ENCODE measurements at places on chromosomes 11 and 22.

DNA sequence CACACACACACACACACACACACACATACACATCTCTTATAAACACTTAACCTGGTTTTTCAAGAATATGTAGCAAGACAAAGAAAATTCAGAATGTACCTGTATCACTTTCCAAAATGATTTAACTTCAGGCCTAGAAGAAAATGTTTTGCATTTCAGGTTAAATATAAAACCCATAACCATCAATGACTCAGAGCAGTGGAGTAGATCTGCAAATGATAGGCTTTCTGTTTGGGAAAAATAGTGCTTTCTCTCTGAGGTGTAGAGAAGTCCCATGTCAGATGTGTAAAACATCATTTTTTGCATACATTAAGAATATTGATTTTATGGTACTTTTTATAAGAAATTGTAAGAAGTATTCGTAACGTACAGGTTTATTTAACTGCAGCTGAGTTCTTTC lies 116.9 kb downstream of the STK33 start:
- no peak for DNase-seq

DNA sequence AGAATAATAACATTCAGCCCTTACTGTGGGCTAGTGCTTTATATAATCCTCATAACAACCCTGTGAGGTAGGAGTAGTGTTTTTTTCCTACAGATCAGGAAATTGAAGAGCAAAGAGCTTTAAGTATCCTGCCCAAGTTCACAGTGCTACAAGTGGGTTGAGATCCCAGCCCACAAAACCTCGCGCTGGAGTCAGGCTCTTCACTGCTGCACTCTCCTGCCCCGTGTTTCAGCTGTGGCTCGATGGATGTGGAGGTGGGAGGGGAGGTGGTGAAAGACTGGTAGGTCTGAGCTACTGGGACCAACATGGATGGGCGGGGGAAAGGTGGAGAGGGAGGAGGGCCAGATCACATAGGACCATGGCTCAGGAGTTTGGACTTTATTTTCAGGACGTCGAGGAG lies 6.1 kb downstream of the ZNF408 start:
- DNase-seq, result no peak

DNA sequence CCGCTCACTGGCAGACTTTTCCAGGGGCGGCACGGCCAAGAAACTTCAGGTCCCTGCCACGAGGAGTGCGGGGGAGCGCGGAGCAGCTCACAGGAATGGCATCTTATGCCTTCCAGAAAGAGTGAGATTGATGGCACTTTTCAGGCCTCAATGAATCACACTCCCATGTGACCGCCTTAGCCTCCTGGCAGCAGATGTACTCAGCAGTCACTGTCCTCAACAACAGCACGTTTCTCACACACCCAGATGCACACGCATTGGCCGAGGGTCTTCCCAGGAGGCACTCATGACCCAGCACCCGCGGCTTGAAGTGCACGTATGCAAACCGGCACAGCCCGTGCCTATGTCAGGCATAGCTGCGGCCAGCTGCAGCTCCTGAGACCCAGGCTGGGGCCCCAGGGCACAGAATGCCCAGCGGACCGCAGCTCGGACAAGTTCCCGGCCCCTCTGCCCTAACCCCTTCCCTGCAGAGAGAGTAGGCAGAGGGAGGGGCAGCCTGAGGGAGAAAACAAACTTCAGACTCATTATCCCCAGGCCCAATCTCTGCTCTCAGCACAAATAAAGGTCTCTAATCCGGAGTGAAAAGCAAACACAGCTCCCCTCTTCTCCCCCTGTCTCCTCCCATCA lies 48.3 kb downstream of the RPUSD4 start:
- DNase-seq, result no peak

DNA sequence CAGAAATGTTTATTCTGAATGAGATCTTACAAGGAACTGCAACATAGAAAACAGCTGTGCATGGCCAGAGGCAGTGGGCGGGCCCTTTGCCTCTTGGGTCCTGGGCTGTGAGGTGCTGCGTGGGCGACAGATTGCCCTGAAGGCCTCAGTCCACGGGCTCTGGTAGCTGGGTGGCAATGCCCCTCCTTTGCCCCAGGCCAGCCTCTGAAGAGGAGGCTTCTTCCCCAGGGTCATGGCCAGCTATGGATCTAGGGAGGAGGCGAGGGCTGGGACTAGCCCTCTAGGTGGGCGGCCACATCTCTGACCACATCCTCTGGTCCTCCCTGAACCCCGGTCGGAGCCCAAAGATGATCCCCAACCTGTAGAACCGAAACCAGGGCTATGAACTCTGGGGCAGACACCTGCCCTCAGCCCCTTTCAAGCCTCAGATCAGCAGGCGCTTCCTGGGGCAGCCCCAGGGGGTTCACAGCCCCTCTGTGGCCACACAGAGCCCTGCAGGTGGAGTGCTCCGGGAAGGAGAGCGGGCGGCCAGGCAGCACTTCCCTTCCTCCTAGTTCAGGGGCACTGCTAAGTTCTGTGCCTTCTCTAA lies 6.6 kb upstream of the CDC42BPG start:
- no peak for DNase-seq

- no peak for DNase-seq
Measured at GRCh38 chr22:37245740-37246139, 1.7 kb upstream of the RAC2 start.

- DNase-seq, result no peak
Measured at GRCh38 chr11:57867966-57868365, 106.4 kb downstream of the CTNND1 start.

DNA sequence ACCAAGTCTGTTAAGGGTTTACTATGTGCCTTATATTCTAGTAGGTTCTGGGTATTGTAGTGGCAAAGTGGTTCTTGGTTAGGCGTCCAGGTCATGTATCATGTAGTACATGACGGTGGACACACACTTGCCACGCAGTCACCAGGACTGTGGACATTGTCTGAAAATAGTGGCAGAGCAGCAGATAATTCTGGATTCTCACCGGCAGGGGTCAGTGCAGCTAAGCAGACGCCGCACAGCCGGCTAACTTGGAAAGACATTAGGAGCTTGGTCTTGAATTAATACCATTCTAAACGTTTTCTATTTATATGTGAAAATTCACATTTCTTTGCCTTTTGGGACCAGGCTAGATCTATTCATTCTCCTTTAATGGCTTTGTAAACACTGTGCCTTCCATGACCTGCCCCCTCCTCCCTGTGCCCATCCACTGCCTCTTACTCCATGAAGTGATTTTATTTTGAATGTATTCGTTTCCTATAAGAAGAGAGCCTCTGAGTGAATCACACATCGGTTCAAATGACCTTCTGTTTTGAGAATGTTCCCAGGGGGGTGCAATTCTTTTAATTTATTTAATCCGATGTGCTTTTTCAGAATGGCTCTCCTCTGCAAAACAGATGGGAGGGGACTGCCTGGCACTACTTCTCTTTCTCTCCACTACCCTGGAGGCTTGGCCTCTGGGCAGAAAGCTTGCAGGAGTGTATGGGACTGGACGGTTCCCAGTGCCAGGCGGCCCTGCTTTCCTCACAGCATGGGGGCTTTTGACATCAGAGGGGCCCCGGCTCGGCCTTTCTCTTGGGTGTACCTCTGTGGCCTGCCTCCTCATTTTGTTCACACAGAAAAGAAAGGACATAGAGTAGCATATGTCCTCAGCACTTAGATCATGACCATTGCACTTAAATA lies 378.0 kb downstream of the NTM start:
- no peak for DNase-seq

GRCh38 chr11:99505316-99505715 lies 484.6 kb downstream of the CNTN5 start:
- no peak for DNase-seq

GRCh38 chr11:124674168-124674517 lies 439 bp downstream of the SPA17 start:
- DNase-seq, result no peak
